ENCODE measurements at places on chromosomes 6 and 20. TPM values are rescaled to one million over a fixed set of nuclear protein-coding genes. Genes with fewer than 3 reads are reported as not detected.
A peak's percentile ranks its signal among the peaks of the same experiment; 100 is the strongest.

DNA sequence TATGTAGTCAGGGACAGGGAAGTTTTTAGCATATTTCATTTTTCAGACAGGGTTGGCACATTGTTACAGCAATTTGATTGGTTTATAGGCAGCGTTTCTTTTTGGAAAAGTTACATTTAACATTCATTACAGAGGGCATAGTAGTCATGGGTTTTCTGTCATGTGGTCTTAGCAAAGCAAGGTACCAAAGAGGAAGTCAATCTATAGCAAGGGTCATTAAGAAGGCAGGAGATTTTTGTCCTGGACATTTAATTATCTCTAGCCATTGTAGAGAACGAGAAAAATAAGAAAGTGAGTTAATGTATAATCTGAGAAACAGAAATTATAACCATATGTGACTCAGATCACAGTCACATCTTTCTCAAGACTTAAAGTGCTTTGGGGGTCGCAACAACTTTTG lies 47.4 kb downstream of the TPD52L1 start:
- no peak for DNase-seq

- DNase-seq, result no peak
These were observed 81.2 kb upstream of the CCN6 start for GRCh38 chr6:111972745-111973117.

- DNase-seq, result no peak
These were observed 38.7 kb downstream of the ZBTB2 start for GRCh38 chr6:151352410-151353396.

GRCh38 chr6:42428326-42429041 lies 23.2 kb downstream of the TRERF1 start:
- no peak for DNase-seq

- DNase-seq, result no peak
These were observed 229.8 kb downstream of the TMEM242 start for GRCh38 chr6:157093536-157093935.

Gene C6orf52
- polyA plus RNA-seq, result 1.5 TPM

DNA sequence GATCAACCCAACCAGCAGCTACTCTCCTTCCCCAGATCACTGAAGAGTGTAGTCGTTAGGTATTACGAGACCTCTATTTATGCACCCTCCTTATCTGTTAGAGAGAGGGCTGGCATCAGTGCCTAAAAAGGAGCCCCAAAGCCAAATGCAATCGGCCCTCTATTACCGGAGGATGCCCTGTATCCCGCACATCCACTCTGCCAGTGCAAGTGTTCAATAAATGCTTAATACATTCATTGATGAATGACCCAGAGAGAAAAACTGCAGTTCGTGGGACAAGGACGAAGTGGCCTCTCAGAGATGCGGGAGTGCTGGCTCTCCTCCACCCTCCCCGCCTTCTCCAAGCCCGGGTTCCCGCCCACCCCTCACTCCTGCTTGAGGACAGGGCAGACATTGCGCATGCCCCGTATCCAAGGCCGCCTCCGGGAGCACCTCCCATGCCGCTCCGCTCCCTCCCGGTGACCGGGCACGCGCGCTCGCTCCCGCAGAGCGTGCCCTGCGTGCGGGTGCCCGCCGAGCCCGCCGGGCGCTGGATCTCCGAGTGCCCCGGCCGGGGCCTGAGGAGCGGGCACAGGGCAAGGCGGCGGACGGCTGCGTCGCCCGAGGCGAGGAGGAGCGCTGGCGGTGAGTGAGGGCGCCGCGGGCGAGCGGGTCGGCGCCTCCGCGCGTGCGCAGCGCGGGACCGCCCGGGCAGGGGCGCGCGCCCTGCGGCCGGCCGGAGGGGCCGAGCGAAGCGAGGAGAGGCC lies 27.2 kb upstream of the BTBD3 start:
- DNase-seq, result peak; percentile 95

DNA sequence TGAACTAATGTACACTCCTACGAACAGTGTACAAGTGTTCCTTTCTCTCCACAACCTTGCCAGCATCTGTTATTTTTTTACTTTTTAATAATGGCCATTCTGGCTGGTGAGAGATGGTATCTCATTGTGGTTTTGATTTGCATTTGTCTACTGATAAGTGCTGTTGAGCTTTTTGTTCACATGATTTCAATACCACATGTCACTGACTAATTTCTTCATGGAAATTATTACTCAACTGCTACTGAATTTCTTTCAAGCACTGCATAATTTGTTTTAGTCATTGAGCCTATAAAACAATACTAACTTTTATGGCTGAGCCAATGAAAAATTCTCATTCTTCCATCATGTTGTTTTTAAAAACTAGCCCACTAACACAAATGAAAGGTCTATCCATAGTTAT lies 115.4 kb downstream of the FRK start:
- no peak for DNase-seq

Gene TGM3
- polyA plus RNA-seq, result 0.61 TPM

DNA sequence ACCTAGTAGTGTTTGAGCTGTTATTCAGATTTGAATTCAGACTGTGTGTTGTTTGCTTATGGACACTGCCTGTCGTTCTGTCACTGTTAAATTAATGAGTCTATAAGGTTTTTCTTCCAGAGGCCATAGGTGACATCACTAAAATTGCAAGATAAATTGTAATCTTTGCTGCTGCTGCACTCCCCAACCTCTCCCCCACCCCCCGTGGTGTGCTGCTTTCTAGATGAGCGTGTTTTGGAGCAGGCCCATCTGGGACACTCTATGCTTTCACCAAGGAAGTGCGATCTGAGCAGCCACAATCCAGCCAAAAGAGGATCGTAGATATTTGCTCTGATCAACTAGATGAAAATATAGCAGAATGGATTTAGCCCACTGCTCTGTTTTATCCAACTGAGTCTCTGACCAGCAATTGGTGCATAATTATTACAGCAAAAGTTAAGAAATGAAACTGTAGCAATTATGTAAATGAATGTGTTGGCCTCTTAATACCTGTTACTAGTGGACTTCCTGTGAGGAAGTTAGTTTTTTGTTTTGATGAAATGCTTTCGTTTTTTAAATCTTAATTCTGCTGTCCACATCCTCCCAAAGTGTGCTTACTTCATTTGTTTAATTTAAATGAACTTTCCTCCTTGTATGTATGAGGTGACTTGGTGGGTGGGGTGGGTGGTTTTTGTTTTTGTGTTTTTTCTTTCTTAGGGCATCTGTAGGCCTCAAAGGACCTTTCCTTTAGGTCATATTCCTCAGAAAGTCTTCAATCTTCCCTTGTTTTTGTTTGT lies 58.1 kb downstream of the RPRD1B start:
- no peak for DNase-seq

DNA sequence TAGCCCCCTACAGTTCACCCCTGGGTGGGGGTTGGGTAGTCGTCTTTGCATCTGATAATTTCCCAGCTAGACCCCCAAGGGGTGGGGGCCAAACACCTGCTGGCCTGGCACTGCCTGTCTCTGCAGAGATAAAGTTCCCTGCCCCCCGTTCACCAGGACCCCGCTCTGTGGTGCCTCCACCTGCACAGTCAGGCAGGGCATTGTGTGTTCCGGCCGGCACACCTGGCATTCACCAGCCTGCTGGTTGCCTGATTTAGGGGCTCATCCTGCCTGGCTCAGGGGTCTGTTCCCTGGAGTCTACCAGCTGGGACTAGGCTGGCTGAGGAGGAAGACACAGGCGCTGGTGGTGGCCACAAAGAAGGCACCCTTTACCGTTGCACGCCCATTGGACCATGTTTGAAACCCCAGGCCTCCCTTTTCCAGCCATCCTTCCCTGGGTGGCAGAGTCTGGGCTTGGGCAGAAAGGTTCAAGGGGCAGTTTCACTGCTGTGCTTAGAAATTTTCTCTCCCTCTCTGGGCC lies 30.8 kb upstream of the SCRT2 start:
- no peak for DNase-seq

Gene HLA-DPA1
- polyA plus RNA-seq, result 34.8 TPM

DNA sequence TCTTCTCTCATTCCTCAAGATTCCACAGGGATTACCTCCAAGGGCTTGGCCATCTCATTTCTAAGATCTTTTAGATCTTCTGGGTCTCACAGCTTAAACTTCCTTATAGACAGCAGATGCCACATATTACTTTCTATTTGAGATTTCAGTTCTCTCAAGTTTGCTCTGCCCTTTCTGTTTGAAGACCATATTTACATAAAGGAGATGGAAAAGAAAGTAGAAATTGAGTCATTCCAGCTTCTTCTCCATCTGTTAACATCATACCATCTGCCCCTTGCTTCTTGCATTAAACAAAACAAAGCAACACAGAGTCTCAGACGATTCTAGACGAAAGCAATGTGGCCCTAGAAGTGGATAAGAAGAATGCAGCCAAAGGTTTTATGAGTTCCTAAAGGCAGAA lies 203.4 kb downstream of the TTLL2 start:
- no peak for DNase-seq

- DNase-seq, result no peak
These were observed 225.8 kb downstream of the EYA2 start for GRCh38 chr20:47120346-47120936.

Gene PTGIS
- polyA plus RNA-seq, result 28.0 TPM

- DNase-seq, result no peak
These were observed 76.3 kb downstream of the RNF144B start for GRCh38 chr6:18463429-18463828.

GRCh38 chr6:124463271-124463670 lies 499.0 kb upstream of the RNF217 start:
- no peak for DNase-seq

DNA sequence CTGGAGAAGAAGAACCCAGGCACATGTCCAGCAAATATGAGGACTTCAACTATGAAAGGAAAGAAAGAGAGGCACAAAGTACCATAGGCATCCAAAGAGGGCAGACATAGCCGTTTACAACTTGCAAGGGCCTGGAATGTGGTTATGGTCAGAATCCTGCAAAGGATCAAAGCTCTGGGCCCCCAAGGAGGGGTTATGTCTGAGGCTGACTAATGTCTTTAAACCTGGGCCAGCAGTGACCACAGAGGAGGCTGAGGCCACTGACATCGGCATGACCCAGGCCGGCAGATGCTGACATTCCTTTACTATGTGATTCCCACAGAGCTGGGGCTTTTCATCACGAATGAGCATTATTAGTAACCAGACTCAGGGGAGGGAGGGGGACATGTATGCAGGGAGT lies 861.1 kb downstream of the DHX35 start:
- no peak for DNase-seq

Gene PRRT1
- 1.6 TPM for polyA plus RNA-seq

GRCh38 chr20:11447371-11448100 lies 470.2 kb upstream of the BTBD3 start:
- DNase-seq, result peak; percentile 17

- DNase-seq, result no peak
These were observed 263.5 kb downstream of the TFAP2A start for GRCh38 chr6:10151144-10151915.

Gene TOX2
- 4.1 TPM for polyA plus RNA-seq

GRCh38 chr6:92110403-92110802 lies 1309.0 kb downstream of the EPHA7 start:
- no peak for DNase-seq

GRCh38 chr20:52056203-52057062 lies 135.1 kb downstream of the ZFP64 start:
- DNase-seq, result no peak

Gene DAAM2
- polyA plus RNA-seq, result 43.2 TPM

Gene SYNGAP1
- 30.5 TPM for polyA plus RNA-seq

Gene GINS1
- 6.0 TPM for polyA plus RNA-seq

Gene F13A1
- 54.5 TPM for polyA plus RNA-seq

GRCh38 chr20:57564180-57564802 lies 3.4 kb downstream of the PCK1 start:
- DNase-seq, result no peak

GRCh38 chr20:47515843-47516242 lies 14.2 kb downstream of the NCOA3 start:
- no peak for DNase-seq

- no peak for DNase-seq
These were observed 73.8 kb downstream of the PRKN start for GRCh38 chr6:162653808-162654207.

DNA sequence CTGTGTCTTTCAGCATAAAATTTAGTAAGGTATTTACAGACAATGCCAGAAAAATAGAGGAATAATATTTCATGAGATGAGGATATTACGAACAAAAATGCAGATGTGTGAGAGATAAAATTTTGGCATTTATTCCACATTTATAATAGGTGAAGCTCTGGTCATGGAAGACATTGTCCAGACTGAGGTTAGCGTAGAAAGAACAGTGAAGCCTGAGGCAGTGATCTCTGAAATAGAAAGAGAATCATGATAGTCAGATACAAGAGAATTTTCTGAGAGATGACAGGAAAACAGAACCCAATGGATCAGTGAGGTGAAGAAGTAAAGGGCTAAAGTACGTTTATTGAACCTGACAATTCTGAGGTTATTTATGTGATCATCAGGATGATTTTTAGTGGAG lies 1155.9 kb upstream of the GJE1 start:
- no peak for DNase-seq

Data from hindlimb muscle (tissue), 1 donor.